Stimulated activated naive CD8-positive, alpha-beta T cell treated with anti-CD3 and anti-CD28 coated beads, Interleukin-15, amount 100 ng/mL, for 72 hours (primary cell): ENCODE measurements at places on chromosomes 7 and 10.

GRCh38 chr7:1059200-1060091, 15.1 kb downstream of the GPR146 start:
- DNase-seq, result no peak

DNA sequence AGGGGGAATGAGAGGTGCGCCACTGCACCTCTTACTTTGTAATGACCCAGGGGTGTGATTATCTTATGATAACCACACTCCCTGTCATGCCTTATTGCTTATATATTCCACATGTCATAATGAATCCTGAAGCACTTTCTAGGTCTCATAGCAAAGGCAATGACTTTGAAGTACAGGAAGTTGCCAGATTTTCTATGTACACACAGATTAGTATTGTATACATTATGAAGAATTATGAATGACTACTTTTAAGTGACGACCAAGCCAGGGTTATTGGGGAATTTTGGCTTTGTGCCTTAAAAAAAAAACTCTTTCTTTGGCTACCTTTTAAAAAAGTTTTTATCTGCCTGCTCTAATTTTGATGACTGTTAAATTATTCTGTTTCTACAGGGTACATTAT, 269.6 kb downstream of the MDFIC start:
- DNase-seq, result no peak

DNA sequence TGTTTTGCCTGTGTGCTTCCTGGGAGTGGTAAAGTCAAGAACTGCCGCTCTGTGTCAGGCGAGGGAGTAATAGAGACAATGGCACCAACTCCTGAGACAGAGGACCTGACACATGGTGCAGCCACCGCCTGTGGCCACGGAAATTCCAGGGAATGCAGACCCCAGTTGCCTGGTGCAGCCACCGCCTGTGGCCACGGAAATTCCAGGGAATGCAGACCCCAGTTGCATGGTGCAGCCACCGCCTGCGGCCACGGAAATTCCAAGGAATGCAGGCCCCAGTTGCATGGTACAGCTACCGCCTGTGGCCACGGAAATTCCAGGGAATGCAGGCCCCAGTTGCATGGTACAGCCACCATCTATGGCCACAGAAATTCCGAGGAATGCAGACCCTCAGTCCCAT, 8.7 kb downstream of the DIP2C start:
- DNase-seq, result no peak

DNA sequence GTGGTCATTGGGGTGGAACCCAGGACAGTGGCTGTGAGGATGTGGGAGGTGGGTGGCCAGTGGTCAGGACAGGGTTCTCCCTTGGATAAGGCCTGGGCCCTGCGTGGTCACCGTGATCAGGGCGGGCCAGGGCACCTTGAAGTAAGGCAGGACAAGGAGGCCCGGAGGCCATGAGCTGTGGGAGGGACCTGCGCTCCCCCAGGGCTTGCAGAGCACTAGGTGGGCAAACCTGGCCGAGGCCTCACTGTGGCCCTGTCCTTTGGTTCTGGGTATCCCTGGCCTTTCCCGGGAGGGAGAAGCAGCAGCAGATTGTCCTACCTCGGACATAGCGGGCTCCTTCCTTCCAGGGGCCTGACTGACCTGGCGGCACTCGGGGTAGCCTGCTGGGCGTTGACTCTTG, 144.8 kb upstream of the RET start:
- no peak for DNase-seq

DNA sequence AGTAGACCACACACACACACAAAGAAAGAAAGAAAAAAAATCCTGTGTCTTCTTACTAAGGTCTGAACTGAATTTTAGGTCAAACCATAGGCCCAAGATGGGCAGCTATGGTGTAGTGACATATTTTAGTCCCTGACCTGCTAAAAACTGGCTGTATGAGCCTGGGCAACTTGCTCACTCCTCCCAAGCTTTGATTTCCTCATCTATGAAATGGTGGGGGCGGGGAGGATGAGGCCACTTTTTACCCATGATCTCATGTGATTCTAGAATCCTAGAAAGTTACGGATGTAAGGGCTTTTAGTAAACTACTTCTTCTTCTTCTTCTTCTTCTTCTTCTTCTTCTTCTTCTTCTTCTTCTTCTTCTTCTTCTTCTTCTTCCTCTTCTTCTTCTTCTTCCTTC, 6.1 kb upstream of the CCL24 start:
- no peak for DNase-seq

GRCh38 chr10:12511651-12512050, 162.3 kb downstream of the CAMK1D start:
- DNase-seq, result no peak

GRCh38 chr10:46329690-46330016, 42.9 kb downstream of the ANTXRL start:
- DNase-seq, result no peak

DNA sequence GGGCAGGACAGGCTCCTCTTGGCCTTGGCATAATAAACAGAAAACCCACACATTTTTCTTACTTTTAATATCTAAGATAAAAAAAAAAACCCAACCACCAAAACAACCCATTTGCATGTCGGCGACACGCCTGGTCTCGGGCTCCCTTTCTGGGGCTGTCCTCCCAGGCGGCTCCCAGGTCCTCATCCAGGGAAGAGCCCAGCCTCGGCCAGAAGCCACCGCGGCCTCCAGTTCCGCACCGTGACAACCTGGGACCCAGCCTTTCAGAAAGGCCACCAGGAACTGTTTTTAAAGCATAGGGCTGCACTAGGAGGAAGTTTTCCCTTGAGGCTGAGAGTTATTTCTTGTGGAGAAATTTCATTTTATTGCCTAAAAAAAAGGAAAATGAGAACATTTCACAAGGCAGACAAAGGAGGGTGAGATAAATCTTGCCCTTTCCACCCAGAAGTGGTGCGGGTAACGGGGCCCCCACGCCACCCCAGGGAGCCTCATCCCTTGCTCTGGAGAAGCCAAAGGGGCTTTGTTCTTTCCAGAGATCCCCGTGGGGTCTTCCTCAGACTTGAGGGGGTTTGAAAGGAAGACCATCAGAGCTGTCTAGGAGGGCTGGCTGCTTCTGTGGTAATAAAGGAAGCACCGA, 39.2 kb upstream of the MKRN1 start:
- DNase-seq, result no peak

DNA sequence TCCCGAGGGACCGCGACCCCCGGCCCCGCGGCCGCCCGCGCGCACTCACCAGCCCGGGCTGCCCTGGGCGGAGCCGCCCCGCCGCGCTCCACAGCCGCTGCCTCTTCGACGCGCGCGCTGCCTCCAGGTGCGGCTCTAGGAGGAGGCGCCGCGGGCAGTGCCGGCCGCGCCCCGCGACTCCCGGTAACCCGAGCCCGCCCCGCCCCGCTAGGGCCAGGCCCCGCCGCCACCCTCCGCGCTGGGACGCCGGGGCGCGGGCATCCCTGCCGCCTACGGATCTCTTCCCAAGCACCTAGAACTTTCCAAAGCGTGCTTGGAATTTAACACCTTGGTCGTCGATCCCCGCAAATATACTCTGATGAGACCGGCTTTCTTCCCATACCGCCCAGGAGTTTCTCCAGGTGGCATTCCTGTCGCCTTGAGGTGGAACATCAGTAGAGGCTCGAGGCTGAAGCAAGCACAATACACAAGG, at the start of gene SLC26A5:
TSS of gene SLC26A5 (minus strand) at position 159 of the 472 bp plus-strand sequence. CDS start 24,693 bp downstream, outside the sequence.
- peak; percentile 15 for DNase-seq

- no peak for DNase-seq
Measured at GRCh38 chr10:103651783-103652476, 158.4 kb downstream of the NEURL1 start.

DNA sequence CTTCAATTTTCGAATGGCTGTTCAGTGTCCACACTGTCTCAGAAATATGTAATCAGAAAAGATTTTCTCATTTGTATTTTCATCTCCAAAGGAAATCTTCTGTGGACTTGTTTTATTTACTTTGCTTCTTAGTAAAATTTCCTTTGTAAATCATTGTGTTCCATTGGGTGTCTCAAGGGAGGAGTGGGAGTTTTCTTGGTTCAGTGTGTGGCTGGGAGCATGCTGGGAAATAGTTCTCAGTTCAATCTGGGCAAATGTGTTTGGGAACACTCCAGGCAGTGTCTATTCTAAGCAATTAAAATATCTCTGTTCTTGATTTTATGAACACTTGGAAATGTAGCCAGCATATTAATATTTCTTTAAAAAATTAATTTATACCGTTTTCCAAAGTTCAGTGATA, 1019.8 kb downstream of the CNTNAP2 start:
- no peak for DNase-seq

- DNase-seq, result no peak
Measured at GRCh38 chr7:127810113-127810512, 158.1 kb downstream of the SND1 start.

- no peak for DNase-seq
Measured at GRCh38 chr7:47600199-47601118, 18.5 kb upstream of the TNS3 start.

GRCh38 chr10:33899578-33900531, 565.4 kb upstream of the NRP1 start:
- no peak for DNase-seq

DNA sequence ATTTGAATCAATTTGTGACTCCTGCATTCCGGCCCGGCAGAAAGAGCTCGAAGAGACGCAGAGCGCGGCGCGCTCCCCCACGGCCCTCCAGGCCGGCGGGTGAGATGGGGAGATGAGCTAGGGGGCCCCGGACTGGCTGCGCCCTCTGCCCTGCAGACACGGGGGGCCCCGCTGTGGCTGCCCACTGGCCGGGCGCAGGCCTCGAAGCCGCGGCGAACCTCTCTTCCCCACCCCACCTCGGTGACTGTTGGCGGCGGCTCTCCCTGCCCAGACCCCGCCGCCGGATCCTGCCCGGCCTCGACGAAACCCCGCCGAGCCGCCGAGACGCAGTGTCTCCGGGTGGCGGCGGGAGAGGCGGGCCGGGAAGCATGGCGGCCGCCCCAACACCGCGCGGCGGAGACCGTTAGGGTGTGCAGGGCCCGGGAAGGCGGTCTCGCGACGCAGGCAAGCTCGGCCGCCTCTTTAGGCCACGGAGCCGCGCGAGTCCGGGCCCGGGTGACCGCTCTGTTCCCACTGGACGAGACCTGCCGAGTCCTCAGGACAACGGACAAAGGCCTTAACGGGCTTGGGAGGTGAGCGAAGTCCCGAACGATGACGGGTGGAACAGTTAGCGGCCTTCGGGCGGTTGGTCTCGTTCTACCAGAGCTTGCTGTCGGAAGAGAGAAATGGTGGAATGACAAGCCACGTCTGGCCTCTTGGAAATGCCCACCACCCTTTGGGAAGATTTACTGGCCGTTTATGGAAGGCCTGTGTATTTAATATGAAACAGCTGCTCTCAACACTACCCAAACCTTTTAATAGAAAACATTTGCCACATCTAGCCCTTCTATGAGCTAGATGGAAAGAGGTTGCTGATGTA, 24.3 kb downstream of the NUP42 start:
- no peak for DNase-seq
